ENCODE measurements at places on chromosomes 11 and 22.

GRCh38 chr11:39724404-39724803, 1735.0 kb downstream of the LRRC4C start:
- no peak for DNase-seq

GRCh38 chr11:118689503-118689851, 10.0 kb upstream of the TREH start:
- DNase-seq: no peak

GRCh38 chr11:108405706-108406105, 61.6 kb downstream of the C11orf65 start:
- DNase-seq: no peak

GRCh38 chr11:68036141-68036716, 2.6 kb upstream of the TCIRG1 start:
- DNase-seq: no peak

DNA sequence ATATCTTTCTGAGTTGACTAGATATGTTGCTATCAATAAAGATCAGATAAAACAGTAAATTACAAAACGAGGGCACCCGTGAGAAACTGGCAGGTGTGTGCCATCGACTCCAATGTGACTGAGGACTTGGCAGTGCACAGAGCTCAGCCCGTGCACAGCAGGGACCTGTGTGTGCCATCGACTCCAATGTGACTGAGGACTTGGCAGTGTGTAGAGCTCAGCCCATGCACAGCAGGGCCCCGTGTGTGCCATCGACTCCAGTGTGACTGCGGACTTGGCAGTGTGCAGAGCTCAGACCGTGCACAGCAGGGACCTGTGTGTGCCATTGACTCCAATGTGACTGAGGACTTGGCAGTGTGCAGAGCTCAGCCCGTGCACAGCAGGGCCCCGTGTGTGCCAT, 347.2 kb upstream of the B3GAT1 start:
- DNase-seq: no peak

DNA sequence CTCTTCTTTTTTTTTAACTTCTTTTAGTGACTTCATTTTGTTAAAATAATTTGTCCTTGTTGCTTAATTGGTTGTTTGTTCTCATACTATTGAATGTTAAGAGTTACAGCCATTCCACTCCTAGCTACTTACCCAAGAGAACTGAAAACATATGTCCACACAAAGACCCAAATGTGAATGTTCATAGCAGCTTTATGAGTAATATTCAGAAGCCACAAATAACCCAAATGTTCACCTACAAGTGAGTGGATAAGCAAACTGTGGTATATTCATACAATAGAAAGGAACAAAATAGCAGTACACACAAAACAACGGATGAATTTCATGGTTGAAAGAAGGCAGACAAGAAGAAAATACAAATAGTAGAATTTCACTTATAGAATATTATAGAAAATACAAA, 1.4 kb upstream of the OR4D11 start:
- no peak for DNase-seq

- no peak for DNase-seq
Observed at GRCh38 chr22:44879301-44879680, 126.9 kb downstream of the ARHGAP8 start.

GRCh38 chr11:69496631-69497220, 15.3 kb downstream of the LINC01488 start:
- no peak for DNase-seq
